ENCODE measurements at places on chromosomes 2 and 18.
A peak's percentile ranks its signal among the peaks of the same experiment; 100 is the strongest.

- DNase-seq = no peak
These were observed 17.9 kb downstream of the PCARE start for GRCh38 chr2:29056452-29056851.

- no peak for DNase-seq
These were observed 590 bp downstream of the EIF2B4 start for GRCh38 chr2:27369471-27370025.

GRCh38 chr2:86783615-86784339 is 6.9 kb downstream of the CD8A start:
- no peak for DNase-seq

GRCh38 chr2:237497009-237497837 is 10.2 kb downstream of the MLPH start:
- no peak for DNase-seq

- peak; percentile 62 for DNase-seq
These were observed 18.1 kb downstream of the TET3 start for GRCh38 chr2:74002505-74003421.

DNA sequence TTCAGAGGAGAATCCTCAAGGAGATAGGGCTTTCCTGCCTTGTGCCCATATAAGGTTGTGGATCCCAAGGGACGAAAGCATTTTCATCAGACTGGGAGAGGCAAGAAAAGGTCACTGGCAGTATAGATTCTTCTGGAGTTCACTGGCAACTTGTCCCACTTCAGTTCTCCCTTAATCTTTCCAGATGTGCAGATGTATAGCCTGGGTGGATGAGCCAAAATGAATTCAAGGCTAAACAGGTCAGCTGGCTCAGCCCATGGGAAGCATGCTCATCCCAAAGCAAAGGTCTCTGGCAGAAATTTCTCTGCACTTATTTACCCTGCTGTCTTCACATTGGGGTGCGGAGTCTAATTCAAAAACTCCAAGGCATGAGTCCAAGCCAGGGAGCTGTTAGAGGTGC is 148.9 kb upstream of the TNP1 start:
- DNase-seq = no peak

GRCh38 chr18:54109131-54109683 is 115.3 kb downstream of the MBD2 start:
- no peak for DNase-seq

GRCh38 chr2:240962300-240963064 is 35.9 kb upstream of the SNED1 start:
- no peak for DNase-seq

DNA sequence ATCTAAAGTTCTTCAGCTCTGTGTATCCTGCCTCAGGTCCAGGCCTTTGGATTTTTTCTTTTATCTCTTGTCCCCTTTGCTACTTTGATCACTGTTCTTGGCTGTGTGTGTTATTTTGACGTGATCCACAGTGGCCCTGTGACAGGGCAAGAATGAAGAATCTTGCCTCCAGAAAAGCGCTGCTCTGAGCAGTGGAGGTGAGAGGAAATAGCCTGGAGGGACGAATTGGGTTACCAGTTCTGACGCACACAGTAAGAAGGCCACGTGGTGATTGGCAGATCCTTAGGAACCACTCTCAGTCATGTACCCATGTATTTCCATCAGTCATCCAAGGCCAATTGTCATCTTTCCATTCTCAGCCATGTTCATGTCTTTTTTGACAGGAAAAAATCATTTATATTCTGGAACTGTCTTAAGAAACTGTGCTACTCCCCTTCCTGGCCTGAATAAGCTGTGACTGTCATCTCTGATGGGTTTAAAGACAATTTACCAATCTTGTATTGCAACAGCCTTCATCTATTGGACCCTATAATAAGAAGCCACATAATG is 47.6 kb downstream of the MAPK4 start:
- no peak for DNase-seq

GRCh38 chr2:95158891-95159619 is 593 bp downstream of the ZNF514 start:
- no peak for DNase-seq

DNA sequence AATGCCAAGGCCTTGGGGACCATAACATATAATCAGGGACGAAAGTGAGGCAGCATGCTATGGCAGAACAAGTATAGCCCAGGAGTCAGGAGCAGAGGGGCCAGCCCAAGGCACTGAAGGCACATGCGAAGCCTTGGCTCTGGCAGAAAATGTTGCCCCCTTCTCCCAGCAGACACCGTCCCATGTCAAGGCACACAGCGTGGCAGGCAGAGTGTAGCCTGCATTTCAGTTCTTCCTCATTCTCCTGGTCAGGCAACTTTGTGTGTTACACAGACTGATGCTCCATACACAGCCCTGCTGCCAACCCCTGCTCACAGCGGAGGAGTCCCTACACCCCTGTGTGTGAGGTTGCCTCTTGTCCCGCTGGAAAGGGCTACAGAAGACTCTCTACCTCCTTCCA is 480.8 kb downstream of the BCL11A start:
- no peak for DNase-seq

DNA sequence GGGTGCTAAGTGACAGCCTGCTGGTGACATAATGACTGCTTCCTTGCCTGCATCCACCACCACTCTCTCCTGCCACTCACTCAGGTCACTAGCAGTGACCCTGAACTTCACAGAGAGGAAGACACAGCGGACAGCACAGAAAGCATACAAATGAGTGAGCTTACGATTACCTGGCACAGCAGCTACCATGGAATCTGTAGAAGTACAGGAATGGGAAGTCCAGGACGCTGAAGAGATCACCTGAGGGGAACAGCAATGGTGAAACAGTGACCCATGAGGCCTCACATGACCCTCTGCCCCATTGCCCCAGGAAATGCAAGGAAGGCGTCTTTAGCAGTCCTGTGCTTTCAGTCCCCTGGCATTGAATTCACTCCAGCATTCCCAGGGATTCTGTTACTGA is 96.7 kb upstream of the RIOK3 start:
- DNase-seq = no peak

DNA sequence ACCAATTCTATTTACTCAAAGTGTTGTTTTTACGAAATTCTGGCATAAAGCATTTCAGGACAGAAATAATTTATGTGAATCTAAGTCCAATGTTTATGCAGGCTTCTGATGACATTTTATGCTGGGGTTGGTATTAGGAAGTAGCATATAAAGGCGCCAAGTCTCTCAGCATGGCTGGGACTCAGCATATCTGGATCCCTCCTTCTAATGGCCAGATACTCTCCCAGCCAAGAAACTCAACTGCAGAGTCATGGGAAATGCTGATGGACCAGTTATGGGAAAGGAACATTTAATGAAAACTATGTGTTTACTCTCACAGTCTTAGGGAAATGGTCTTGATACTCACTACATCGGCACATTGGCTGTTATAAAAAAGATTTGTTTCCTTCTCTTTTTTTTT is 392.2 kb downstream of the ARHGAP15 start:
- DNase-seq = no peak

DNA sequence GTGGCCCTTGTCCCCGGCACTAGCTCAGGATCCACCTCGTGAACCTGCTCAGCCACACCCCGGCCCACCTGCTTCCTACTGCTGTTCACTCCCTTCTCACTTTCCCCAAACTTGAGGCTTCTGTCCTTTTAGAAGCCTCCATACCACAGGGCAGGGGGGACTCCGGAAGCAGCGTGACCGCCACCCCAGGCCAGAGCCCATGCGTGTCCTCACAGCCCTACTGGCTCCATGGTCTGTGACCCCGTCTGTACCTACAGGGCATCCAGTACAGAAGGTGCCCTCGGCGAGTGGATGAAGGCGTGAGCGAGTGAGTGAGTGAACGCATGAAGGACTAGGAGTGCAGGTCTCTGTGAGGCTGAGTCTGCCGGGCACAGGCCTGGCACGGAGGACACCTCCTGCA is 253.2 kb downstream of the TWIST2 start:
- DNase-seq = no peak

GRCh38 chr2:4515871-4516761 is 812.7 kb downstream of the DCDC2C start:
- DNase-seq = no peak

GRCh38 chr2:224650815-224651439 is 65.2 kb downstream of the CCDC195 start:
- peak; percentile 21 for DNase-seq

GRCh38 chr2:111919365-111919764 is 21.0 kb downstream of the MERTK start:
- peak; percentile 23 for DNase-seq

DNA sequence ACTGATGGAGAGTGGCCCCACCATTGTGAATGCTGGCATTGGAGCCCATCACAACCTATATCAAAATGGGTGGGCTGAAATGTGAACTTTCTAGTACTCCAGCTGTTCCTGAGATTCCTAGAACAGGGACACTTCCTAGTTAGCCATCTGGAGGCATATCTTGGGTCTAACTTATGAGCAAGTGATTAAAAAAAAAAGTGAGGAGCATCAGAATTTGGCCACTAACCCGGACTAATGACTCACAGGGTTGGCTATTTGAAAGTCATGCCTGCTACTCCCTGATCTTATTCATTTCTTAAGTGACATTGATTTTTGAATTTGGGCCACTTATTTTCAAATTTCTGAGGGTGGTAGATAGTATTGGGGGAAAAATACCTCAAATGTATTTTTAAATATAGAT is 216.6 kb downstream of the HRH4 start:
- no peak for DNase-seq

GRCh38 chr2:116510117-116510671 is 1304.3 kb upstream of the DDX18 start:
- DNase-seq = no peak

GRCh38 chr2:61469424-61470121 is 1.3 kb downstream of the USP34 start:
- no peak for DNase-seq
